ENCODE measurements at places on chromosomes 7 and 10.

GRCh38 chr10:132572545-132572937, 35.0 kb downstream of the INPP5A start:
- DNase-seq, result no peak

- no peak for DNase-seq
Observed at GRCh38 chr7:104123786-104124185, 84.0 kb downstream of the ORC5 start.

GRCh38 chr10:50224330-50224952, 26.9 kb downstream of the ASAH2 start:
- no peak for DNase-seq

DNA sequence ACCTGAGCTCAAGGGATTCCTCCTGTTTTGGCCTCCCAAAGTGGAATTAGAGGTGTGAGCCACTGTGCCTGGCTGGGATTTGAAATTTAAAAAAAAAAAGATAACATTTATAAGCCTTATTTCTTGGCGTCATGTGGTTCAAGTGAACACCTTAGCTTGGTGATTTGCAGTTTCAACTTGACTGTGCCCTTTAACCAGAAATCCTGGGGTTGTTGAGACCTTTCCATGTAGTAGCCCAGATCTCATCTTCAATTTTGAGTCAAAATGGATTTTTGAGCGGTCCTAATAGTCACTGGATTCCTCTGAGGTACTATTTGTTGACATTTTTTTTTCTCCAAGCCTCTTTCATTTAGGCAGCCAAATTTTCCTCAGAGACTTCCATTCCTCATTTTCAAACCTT, 29.5 kb upstream of the FBXW4 start:
- no peak for DNase-seq

DNA sequence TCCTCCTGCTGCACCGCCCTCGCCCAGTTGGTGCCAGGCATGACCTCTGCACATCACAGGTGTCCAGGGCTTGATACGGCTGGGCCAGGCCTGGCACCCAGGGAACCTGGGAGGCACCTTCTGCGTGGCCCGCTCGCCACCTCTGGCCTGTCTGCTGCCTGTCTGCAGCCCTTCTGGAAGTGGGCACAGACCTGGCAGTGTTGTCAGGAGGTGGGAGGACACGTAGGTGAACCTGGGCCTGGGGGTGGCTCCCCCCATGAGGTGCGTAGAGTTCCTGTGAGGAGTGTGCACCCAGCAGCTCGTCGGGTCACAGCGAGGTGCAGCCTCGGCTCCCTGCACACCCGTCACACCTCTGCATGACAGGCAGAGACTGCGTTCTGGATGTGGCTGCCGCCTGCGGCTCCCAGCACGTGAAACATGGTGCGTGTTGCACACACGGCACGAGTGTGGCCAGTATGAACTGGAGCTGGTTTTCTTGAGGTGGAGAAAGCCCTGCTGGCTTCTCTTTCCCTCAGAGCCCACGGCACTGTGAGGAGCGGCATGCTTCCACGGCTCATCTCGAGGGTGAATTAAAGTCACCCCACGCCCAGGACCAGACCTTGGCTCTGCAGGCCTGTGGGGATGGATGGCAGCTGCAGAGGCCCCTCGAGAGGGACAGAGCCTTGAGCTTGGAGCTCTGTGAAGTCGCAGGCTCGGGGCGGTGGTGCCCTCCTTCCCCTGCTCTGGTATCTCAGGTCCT, 24.8 kb downstream of the INPP5A start:
- no peak for DNase-seq

DNA sequence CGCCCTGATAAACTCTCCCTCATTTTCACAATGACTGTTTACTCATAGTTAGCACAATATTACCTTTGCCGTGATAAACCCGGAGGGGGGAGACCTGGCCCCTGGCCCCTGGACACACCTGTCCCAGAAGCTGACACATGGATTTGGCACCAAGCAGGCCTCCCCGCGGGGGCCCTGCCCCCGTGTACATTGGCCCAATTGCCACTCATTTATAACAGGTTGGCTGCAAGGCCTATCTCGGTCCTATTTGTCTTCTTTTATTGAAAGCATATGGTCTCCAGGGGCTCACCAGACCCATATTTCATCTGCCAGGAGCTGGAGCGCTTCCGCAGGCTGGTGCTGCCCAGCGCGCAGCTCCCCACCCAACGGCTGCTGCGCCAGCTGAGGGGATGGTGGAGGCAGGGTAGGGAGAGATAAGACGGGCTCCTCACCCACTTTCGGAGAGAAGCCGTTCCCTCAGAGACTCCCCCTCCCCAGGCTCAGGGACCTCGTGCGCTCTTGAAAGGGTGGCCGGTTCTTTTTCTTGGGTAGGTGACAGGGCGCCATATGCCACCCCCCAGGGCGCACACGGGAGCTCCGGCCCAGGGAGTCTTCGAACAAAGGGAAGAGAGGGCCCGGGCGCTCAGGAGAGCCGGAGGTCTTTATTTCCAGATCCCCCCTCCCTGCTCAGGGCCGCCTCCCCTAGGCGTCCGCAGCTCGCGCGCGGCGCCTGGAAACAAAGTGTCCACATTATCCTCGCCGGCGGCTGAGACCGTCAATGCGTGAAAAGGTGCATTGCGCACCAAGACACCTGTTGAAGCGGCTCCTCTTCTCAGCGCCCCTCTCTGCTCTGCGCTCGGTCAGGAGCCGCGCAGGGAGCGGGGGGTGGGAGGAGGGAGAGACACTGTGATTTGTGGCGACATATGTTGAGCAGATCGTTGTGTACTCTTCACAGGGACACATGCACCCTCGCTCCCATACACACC, 4.3 kb upstream of the NEUROG3 start:
- no peak for DNase-seq

- DNase-seq, result no peak
Observed at GRCh38 chr7:73712773-73713172, 6.7 kb downstream of the STX1A start.

DNA sequence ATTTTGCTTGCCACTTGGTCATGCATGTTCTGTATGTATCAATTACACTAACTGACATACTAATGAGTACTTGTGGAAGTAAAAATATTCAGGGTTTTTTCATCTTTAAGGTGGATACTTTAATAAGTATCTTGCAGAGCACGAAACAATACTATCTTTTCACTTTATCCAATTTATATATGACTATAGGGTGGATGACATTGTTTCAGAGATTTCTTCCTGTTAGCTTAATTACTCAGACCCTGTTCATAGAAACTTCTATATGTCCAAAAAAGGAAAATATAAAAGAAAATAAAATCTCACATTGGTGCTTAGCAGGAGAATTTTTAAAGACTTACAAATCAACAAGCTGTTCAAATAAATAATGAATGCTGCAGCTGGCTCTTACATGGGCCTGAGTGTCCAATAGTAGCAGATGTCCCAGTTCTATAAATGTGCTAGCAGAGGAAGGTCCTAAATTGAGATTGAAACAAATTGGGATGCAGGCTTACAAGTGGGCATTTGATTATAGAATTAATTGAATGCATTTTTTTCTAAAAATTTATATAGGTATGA, 91.5 kb upstream of the THSD7A start:
- DNase-seq, result no peak

DNA sequence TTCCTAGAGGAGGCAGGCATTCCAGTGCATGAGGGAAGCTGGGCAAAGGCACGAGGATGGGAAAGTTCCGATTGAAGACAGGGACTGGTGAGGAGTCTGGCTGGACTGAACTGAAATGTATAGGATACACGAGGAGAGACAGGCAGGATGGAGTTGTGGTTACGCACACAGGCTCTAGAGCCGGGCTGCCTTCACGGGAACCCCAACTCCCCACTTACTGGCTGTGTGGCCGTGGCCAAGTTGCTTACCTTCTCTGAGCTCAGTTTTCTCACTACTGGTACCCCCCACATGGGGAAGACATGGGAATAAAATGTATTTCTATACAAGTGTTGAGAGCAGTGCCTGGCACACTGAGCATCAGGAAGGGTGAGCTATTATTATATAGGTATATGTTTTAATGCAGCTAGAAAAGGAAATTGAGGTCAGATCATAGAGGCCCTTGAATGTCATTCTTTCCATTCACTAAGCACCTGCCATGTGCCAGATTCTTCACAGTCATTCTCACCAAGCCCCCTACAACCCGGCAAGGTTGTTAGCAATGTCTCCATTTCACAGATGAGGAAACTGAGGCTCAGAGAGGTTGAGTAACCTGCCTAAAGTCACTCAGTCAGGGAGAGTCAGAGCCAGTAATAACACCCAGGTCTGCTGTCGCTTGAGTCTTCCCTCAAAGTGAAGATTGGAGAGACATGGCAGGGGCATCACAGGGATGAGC, 9.7 kb downstream of the CHST3 start:
- DNase-seq, result no peak

DNA sequence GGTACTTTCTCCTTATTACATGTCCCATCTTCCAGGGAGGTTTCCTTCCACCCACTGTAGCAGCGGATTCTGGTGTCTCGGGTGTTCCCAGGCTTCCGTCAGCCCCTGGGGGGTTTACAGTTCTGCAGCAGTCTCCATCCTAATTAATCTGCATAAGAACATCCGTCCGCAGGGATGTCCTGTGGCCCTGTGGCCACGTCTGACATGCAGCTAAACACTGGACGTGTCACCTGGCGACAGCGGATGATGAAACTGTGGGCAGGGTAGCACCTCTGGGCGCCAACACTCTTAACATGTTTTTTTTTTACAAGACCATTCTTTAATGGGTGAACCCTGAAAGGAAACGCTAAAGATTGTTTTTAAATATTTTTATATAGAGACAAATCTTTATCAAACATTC, 58.2 kb downstream of the DIP2C start:
- DNase-seq, result no peak

DNA sequence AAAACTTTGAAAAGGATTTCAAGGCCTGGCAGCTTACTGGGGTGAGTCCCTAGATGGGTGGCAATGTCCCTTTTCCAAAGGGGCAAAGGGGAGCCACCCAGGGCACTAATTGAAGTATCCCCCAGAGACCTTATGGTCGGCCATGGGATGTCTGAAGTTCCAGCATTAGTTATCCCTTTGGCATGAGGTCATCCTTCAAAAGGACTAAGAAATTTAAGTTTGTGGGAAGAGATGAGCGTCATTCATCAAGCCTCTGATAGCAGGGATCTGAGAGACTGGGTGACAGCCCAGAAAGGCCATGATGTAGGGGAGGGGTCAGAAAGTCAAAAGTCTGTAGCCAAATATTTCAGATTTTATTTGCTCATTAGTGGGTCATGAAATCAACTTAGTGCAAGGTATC, 195.3 kb downstream of the ZNF438 start:
- no peak for DNase-seq

GRCh38 chr10:112229901-112230300, 46.3 kb upstream of the GPAM start:
- no peak for DNase-seq

DNA sequence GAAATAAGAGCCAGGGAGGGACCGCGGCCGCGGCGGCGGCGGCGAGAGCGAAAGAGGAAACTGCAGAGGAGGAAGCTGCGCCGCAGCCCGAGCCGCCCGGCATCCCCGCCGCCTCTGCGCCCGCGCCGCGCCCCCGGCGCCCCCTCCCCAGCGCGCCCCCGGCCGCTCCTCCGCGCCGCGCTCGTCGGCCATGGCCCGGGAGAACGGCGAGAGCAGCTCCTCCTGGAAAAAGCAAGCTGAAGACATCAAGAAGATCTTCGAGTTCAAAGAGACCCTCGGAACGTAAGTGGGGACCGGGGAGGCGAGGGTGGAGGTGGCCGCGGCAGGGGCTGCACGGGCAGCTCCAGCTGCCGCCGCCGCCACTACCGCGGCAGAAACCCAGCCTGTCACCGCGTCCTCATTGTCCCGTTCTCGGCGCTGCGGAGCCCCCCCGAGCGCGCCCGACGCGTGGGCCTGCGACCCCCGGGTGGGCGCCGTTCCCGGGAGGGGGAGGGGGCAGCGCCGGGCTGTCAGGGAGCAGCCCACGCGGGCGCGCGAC, 351 bp downstream of the CAMK1D start:
- no peak for DNase-seq

- DNase-seq, result no peak
Observed at GRCh38 chr10:61329854-61330253, 123.3 kb downstream of the TMEM26 start.

DNA sequence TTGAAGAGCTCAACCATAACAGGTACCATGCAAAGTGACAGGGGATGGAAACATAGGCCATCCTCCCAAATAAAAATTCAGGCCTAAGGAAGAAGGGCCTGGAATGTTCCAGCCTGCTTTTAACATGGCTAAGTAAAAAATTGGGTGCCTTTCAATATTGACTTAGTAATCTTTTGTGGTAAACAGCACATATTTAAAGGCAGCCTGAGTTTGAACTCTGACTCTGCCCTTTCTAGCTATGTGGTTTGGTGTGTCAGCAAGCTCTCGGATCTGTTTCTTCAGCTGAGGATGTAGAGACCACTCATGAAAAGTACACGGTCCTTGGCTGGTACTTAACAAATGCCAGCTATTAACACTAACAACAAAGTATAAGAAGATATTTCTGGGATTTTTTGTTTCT, 191.8 kb upstream of the CDCA7L start:
- no peak for DNase-seq

DNA sequence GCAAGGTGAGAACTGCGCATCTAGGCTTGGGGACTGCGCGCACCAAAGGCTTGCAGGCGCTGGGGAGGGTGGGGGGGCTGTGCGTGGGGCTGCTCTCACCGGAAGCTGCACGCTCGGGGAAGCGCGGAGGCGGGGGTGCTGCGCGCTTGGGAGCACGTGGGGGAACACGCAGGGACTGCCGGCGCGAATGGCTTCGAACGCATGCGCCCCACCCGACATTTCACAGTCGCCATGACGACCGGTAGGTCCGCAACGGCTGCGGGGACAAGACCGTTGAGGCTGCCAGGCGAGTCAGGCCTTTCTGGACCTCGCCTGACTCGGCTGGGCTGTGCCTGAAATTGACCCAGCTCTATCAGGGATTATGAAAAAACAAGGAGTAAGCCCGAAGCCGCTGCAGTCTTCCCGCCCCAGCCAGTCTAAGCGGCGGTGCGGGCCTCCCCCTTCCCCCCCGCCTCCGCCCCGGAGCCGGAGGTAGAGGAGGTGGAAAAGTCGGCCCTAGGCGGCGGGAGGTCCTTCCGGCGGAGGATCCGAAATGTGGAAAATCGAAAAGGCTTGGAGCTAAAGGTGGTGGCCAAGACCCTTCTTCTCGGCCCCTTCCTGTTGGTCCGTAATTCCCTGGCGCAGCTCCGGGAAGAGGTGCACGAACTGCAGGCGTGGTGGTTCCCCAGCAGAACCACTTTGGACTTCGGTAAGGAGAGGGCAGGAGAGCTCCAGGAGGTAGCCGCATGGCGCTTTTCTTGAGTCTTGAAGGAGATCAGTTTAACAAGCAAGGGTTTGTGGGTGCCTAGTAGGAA, 34.9 kb upstream of the STEAP1 start:
- no peak for DNase-seq

GRCh38 chr10:1514681-1515080, 222.6 kb downstream of the ADARB2 start:
- DNase-seq, result no peak

GRCh38 chr10:98832738-98833137, 386.0 kb upstream of the HPS1 start:
- DNase-seq, result no peak

Data from cortex of kidney (tissue), 1 donor.